ENCODE measurements at places on chromosomes 5 and 9. TPM values are rescaled to one million over a fixed set of nuclear protein-coding genes. Genes with fewer than 3 reads are reported as not detected.

- DNase-seq, result no peak
Measured at GRCh38 chr9:123373447-123373923, 17.5 kb downstream of the CRB2 start.

GRCh38 chr9:134681061-134681661 lies 39.6 kb downstream of the COL5A1 start:
- no peak for DNase-seq

DNA sequence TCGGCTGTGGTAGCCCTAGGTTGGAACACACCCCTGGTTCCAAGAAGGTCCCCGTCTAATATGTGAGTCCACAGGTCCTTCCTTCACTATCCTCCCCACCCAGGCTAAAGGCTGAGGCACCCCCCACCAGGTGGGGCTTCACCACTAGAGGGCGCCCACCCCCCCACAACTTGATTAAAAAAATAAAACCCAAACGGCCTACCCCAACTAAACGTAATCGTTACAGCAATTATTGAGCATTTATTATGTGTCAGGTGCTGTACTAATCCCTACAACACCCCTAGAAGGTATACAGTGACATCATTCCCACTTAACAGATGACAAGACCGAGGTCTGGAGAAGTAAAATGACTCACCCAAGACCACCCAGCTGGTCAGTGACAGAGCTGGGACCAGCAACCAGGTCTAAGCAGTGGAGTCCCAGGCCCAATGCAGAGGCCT lies 65.0 kb downstream of the FGF18 start:
- DNase-seq, result no peak

DNA sequence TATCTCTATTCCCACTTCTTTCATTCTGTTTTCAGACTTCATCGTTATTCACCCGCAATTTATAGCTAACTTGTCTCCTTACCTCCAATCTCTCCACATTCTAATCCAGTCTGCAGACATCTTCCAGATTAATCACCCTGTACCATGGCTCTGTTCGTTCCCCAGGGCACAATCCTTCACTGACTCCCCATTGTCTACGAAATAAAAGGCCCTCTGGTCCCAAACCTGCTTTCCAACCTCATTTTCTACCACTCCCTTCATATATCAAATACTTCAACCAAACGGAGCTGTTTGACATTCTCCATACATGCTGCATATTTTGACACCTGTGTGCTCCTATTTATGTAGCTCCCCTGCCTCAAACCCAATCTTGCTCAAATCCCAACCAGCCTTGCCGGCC lies 1720.6 kb upstream of the WWC1 start:
- DNase-seq, result no peak

DNA sequence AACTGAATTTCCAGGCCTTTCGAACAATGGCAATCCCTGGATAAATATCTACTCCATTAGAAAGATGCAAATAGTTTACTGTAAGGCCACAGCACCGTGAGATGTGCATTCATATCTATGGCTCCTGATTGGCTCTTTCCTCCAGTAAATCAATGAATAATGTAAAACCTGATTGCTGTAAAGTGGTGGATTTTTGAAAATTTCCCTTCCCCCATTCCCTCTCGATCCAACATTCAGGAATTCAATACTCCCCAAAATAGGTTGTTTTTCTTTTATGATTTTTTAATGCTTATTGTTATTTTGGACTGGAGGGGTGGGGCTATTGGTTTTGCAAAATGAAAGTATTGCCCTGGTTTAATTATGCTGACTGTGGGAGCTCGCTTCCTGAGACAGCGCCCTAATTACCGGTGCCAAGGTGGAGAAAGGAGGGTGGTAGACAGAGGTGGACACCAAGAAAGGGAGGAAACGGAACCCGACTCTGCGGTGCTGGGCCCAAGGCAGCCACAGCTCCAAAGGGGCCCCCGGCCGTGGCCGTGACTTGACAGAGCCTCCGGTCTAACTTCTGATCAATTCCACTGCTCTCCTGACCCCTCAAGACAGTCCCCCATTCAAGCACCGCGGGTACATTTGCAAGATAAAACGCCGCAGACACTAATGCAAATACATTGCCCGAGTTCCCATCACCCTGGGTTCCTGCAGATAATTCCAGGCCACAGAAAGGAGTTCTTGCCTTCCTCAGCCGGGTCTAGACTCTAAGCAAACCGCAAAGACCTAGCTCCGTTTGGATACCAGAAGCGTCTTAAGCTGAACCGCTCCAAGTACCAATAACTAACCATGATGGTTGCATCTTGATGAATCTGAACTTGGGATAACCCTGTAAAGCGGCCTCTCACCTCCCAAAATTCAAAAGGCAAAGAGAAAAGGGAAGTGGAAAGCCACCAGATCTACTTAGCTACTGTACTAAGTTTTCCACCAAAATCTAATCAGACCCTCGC lies 211.2 kb downstream of the MEF2C start:
- DNase-seq, result no peak

GRCh38 chr9:97388721-97389238 lies 23.1 kb upstream of the TDRD7 start:
- no peak for DNase-seq

DNA sequence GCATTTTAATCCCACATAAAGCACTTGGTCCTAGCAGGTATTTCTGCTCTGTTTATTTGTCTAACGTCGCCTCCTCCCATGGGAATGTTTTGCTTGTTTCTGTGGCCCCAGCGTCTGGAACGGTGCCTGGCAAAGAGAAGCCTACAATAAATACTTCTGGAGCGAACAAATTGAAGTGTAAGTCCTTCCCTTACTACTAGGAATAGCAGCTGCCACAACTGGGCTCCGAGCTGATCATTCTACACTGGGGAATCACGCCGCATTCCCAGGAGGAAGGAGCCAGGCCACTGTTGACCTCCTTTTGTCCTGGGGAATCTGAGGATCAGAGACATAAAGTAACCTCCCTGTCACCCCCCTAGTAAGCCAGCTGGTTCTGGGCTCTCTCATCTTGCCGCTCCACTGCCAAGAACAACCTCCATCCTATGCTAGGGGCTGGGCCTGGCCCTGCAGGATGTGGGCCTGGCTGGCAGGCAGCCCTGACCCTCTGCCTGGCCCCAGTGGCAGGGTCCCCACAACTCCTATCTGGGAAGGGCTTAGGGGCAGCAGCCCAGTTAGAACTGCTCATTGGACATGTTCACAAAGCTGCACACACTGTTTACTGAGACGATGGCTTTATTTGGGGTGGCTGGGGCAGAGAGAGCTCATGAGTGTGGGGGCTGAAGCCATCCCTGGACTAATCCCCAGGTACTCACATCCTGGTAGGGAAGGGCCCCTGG lies 82.8 kb downstream of the GTF3C4 start:
- DNase-seq, result no peak

AOPEP gene
- total RNA-seq, result 119 TPM

MAST4 gene
- 39.6 TPM for total RNA-seq

SPATA24 gene
- 3.5 TPM for total RNA-seq

KCNN2 gene
- 3.5 TPM for total RNA-seq

SPAG8 gene
- 1.2 TPM for total RNA-seq
